Stimulated activated CD4-positive, alpha-beta T cell treated with anti-CD3 and anti-CD28 coated beads, Interleukin-2, amount 100 ng/mL, for 4 hours (primary cell): ENCODE measurements at places on chromosomes 16 and 17.

DNA sequence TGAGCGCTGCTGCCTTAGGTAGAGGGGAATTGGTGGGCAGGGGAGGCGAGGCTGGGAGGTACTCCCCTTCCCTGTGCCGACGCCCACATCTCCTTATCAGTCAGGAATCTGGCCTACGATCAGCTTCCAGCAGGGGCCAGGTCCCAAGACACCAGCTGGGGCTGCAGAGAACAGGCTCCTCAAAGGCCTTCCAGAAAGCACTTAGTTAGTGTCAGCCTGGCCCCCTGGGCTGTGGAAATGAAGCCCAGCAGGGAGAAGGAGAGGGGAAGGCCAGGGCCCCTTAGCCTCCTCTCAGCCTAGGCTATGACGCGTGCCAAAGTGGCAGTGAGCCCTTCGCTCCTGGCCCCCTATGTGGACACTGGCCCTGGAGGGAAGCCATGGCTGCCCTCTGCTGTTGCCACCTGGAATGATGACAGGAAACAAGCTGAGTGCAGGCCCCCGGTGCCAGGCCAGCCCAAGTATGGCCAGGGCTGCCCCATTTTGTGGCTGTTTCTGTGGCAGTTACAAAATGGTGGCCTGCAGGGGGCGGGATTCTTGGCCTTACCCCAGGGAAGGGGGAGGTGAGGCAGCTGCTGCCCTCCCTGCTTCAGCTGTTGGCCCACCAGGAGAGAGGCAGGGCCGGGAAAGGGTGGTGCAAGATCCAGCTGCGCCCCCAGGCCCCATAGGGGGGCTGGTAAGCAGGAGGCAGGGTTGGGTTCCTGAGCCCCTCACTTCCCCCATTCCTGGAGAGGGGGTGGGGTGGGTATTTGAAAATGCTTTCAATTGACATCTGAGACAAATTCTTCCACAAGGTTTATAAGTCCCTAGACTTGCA lies 11.3 kb downstream of the TBX4 start:
- no peak for DNase-seq

DNA sequence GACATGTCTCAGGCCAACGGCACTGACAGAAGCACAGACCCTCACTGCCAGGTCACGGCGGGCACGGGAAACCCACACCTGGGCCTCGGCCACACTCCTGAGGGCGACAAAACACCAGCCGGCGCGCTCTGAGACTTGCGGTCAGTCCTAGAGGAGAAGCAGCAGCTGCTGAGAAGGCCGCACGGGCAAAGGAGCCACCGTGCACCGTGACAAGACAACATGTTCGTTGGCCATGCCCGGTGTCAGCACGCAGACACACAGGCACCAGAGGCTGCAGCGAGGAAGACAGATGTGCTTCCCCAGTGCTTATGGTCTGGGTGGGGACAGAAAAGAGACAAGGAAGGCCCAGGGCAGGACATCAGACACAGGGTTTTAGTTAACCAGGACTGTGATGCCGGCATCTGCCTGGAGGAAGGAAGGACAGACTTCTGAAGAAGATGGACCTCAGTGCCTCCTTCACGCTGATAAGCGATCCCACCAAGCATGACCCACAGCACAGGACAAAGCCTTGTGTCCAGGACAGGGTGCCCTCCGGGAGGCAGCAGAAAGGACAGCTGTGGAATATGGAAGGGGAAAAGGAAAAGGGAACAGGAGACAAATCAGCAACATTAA lies 84.0 kb downstream of the ANKRD11 start:
- DNase-seq = no peak

- DNase-seq = peak; percentile 73
Measured at GRCh38 chr17:57130708-57131461, 45.8 kb downstream of the AKAP1 start.

DNA sequence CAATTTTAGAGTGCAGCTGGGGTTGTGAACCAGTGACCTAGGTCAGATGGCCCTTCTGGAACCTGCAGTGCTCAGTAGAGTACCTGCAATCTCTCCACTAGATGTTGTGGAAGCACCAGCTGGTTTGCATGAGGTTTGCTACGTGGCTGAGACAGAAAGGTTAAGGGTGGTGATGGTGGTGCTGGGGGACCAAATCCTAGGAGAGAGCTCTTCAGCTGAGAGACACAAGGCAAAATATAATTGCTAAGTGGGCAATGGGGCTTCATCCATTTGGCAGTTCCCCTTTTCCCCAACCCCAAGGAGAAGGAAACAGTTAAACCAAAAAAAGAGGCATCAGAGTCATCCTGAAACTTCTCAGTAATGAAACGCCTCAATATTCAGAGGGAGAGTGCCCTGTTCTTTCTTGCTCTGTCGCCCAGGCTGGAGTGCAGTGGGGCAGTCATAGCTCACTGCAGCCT lies 13.9 kb downstream of the ITPRIPL2 start:
- DNase-seq = no peak

DNA sequence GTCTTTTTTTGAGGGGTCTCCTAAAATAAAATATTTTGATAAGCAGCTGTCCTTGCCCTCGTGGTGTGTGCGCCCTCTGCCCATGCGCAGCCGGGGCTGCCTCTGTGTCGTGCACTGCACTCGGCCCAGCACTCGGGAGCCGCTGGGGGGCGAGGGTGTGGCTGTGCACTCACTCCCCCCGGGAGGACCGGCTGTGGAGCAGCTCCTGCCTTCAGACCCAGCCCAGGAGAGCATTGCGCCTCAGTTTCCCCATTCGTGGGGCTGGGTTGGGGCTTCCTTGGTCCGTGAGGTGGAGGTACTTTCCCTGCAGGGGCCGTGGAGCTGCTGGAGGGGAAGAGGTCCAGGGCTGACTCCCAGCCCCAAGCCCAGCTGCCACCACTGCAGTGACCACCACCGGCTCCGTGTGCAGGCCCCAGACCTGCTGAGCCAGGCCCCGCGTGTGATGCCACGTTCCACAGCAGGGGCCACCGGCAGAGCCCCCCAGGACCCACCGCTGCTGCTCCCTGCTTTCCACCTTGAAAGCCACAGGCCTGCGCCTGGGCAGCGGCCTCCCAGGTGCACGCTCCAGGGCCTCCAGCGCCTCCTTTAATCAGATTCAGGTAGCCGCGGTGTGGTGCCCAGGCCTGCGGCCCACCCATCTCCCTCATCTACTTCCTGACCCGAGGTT lies 6.3 kb upstream of the IL17C start:
- no peak for DNase-seq

- DNase-seq = no peak
Measured at GRCh38 chr17:61699694-61700093, 108.7 kb upstream of the NACA2 start.

DNA sequence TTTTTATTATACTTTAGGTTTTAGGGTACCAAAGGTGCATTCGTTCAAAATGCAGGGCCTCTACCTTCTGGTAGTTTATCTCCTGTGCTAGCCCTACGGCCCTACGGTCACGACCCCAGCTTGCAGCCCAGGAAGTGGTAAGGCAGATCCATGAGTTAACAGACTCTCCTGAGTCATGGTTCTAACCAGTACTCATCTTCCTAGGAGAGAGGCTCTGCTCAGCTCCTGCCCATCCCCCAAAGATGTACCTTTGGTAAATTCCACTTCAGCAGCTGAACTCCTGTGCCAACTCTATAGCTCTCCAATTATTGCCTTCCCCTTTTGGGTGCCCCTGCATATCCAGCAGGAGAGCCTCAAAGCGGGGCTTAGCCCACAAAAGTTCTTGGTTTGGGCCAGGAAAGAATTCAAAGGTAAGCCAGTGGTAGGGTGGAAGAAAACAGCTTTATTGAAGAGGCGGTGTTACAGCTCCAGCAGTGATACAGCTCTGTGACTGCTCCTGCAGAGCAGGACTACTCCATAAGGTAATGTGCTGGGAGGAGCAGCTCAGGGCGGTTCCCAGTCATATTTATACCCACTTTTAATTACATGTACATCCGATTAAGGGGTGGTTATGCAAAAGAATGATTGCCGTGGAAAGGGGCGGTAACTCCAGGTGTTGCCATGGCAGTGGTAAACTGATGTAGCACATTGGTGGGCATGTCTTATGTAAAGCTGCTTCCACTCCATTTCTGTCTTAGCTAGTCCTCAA lies 241.4 kb downstream of the PMP22 start:
- DNase-seq = no peak

DNA sequence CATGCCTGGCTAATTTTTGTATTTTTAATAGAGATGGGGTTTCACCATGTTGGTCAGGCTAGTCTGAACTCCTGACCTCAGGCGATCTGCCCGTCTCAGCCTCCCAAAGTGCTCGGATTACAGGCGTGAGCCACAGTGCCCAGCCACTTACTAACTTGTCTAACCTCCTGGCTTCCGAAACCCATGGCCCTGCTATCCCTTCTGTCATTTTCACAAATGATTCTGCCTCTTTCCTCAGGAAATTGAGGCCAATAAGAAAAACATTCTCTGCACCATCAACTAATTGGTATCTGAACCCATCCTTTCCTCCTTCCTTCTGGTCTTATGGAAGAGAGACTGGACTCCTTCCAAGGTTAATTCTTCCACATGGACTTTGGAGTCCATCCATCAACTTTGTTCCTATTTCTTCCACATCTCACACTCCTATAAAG lies 27.9 kb upstream of the TNRC6A start:
- no peak for DNase-seq

DNA sequence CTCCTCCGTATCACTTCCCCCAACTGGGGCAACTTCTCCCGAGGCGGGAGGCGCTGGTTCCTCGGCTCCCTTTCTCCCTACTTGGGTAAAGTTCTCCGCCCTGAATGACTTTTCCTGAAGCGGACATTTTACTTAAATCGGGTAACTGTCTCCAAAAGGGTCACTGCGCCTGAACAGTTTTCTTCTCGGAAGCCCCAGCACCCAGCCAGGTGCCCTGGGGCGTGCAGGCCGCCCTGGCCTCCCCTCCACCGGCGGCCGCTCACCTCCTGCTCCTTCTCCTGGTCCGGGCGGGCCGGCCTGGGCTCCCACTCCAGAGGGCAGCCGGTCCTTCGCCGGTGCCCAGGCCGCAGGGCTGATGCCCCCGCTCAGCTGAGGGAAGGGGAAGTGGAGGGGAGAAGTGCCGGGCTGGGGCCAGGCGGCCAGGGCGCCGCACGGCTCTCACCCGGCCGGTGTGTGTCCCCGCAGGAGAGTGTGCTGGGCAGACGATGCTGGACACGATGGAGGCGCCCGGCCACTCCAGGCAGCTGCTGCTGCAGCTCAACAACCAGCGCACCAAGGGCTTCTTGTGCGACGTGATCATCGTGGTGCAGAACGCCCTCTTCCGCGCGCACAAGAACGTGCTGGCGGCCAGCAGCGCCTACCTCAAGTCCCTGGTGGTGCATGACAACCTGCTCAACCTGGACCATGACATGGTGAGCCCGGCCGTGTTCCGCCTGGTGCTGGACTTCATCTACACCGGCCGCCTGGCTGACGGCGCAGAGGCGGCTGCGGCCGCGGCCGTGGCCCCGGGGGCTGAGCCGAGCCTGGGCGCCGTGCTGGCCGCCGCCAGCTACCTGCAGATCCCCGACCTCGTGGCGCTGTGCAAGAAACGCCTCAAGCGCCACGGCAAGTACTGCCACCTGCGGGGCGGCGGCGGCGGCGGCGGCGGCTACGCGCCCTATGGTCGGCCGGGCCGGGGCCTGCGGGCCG lies 1.6 kb downstream of the HIC1 start:
- DNase-seq = peak; percentile 39

- no peak for DNase-seq
Measured at GRCh38 chr17:76246080-76247066, 6.1 kb upstream of the RNF157 start.

DNA sequence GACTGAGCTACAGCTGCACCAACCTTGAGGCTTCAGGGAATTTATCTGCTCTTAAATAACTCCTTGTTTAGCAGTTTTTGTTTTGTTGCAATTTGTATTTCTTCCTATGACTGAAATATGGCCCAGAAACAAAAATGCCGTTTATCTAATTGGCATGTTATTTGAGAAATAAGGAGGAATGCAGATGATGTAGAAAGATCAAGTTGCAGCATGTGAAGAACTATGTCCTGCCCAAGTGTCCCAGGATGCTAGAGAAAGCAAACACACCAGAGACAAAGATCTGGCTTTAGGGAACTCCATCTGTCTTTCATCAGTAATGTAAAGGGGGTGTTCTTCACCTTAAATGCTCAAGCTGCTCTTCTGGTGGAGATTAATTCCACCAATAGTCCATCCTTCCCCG lies 29.7 kb downstream of the USP31 start:
- no peak for DNase-seq

GRCh38 chr17:17724307-17725010 lies 43.2 kb downstream of the RAI1 start:
- no peak for DNase-seq

DNA sequence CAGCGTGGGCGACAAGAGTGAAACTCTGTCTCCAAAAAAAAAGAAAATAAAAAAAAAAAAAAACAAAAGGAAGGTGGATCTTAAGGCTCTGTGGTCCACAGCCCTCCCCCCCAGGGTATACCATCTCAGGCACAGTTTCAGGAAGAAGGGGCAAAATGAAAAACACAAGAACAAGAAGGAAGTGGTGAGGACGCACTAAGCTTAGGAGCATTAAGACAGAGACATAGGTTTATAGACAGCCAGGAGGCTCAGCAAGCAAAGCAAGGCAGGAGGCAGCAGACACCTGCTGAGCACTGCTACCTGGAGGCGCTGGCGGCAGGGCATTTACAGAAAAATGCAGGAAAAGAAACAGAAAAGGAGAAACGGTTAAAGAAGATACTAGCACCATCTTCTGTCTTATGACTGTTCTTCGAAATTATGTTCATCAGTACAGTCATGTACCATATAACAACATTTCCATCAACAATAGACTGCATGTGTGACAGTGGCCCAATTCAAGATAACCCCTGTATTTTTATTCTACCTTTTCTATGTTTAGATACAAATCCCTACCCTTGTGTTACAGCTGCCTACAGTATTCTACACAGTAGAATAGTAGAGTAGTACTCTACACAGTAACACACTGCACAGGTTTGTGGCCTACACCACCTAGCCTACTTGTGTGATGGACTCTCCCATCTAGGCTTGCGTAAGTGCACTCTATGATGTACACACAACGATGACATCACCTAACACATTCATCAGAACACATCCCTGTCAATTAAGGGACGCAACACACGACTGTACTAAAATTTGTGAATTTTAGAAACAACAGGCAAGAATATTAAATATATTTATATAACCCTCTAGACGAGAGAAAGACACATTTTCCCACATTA lies 62.5 kb downstream of the XPO6 start:
- DNase-seq = no peak

GRCh38 chr16:1090620-1091587 lies 5.1 kb downstream of the C1QTNF8 start:
- no peak for DNase-seq

DNA sequence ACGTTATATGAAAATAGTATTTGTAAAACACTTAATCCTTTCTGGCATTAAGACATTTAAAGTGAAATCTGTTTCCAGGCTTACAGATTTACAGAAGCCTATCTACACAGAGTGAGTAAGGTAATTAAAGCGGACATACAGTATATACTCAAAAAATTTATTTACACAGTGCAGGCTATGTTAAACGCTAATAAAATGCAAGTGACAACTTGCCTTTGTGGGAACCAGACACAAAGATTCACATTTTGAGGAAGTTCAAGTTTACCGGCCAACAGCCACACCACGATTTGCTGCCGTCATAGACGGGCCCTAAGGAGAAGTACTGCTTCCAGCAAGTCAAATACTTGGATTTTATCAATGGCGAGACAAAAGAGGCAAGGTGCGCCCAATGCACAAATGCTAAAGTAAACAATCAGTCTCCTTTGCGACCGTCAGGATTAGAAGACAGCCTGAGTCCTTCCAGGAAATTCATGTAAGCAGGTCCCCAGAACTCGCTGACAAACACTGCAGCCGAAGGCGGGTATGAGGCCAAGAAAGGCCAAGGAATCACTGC lies 801 bp downstream of the VPS35 start:
- no peak for DNase-seq
